ENCODE measurements at places on chromosomes 1 and 21.

DNA sequence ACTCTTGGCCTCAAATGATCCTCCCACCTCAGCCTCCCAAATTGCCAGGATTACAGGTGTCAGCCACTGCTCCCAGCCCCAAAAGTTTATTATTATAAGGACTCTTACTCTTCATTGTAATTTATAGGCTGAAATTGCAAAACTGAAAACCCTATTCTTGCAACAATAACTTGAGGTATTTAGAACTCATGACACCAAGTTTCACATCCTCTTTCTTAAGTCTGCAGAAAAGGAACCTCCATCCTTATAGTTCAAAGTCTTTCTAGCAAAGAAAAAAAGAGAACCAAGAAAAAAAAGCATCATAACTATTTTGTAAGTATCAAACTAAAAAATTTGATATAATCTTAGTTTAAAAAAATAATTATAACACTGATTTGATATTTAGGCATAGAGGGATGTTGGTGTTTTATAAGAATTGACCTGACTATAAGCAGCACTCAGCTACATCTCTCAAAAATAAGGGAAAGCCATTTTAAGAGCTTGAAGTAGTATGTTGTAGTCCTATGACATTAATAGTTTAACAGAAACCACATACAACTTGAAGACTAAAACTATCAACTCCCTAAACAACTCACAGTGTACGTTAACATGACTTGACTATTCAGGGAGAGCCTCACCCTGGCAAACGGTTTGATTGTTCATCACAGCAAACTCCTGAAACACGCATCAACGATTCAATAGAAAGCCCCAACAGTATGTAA lies 122.4 kb downstream of the AKT3 start:
- no peak for DNase-seq

- no peak for DNase-seq
These were observed 60.1 kb downstream of the ELK4 start for GRCh38 chr1:205571747-205572146.

DNA sequence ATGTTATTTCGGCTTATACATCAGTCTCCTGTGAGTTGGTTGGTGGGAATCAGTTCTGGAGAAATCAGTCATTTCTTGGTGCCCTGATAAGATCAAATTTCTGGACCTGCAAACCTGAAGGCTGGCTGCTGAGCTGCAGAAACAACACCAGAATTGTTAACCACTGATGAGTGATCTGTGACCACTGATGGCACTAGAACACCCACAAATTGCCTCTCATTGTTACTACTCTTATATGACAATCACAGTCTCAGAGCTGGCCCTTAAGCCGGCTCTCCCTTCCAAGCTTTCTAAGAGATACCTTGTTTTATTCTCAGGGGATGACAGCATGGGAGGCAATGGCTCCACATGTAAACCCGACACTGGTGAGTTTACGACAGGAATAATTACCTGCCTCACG lies 1.9 kb downstream of the C1orf162 start:
- no peak for DNase-seq

DNA sequence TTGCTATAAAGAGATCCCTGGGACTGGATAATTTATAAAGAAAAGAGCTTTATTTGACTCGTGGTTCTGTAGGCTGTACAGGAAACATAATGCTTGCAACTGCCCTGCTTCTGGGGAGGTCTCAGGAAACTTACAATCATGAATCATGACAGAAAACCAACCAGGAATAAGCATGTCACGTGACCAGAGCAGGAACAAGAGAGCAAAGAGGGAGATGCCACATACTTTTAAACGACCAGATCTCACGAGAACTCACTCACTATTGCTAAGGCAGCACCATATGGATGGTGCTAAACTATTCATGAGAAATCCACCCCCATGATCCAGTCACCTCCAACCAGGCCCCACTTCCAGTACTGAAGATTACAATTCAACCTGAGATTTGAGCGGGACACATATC lies 49.8 kb upstream of the RCC1 start:
- no peak for DNase-seq

DNA sequence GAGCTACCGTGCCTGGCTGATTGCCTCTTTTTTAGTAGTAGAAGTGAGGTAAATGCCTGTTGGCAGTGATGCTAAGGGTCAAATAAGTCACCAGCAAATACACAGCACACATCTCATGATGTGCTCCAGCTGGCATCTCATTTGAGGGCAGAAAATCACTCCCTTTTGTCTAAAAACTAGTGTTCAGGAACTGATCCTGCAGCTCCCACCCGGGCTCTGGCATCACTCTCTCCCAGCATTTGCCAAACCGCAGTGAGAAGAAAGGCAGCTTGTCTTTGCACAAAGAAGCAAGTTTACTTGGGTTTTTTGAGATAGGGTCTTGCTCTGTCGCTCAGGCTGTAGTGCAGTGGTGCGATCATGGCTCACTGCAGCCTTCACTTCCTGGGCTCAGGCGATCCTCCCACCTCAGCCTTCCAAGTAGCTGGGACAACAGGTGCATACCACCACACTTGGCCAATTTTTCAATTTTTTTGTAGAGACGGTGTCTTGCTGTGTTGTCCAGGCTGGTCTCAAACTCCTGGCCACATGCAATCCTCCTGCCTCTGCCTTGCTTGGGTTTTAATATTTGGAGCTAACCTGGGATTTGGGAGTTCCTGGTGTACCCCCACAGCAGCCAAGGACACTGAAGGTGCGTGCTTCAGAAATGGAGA lies 4.1 kb downstream of the RBP7 start:
- DNase-seq, result no peak

- DNase-seq, result no peak
These were observed 22.6 kb downstream of the ST3GAL3 start for GRCh38 chr1:43729816-43730463.

DNA sequence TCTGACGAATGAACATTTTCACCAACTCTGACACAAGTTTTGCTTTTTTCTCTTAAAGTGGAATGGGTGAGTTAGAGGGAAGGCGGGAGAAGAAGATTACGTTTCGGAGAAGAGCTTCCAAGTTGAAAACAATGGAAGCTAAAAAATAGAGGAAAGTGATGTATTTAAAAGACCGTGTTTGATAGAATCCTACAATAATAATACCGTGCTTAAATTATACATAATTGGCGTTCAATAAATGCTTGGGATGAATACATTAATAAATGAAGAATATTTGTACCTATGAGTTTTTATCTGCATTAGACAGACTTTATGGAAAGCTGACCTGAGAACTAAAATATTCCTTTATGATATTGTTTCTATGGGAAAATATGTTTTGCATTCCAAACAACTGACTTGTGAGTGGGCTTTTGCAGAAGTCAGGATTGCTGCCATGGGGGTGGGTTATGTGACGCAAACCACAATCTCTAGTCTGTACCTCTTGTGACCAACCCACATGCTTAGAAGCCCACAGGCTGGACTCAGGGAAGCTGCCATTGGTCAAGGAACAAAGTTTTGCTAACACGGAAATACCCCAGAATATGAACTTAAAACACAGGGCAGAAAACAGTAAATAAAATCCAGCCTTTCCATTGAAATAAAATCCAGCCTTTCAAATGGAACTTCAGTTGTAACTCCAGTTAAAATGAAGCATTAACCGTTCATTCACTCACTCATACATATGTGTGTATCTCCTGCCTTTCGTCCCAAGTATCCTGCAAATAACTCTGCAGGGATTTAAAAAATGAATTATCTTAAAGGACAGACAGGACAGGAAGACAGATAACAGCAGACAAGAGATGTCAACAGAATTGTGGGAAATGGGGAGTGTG lies 21.3 kb upstream of the ATF3 start:
- no peak for DNase-seq

GRCh38 chr1:208278638-208279037 lies 34.5 kb upstream of the PLXNA2 start:
- DNase-seq, result no peak

GRCh38 chr1:32635508-32636277 lies 14.7 kb downstream of the ZBTB8OS start:
- DNase-seq, result no peak

GRCh38 chr21:42609811-42610210 lies 43.6 kb upstream of the PDE9A start:
- DNase-seq, result no peak

DNA sequence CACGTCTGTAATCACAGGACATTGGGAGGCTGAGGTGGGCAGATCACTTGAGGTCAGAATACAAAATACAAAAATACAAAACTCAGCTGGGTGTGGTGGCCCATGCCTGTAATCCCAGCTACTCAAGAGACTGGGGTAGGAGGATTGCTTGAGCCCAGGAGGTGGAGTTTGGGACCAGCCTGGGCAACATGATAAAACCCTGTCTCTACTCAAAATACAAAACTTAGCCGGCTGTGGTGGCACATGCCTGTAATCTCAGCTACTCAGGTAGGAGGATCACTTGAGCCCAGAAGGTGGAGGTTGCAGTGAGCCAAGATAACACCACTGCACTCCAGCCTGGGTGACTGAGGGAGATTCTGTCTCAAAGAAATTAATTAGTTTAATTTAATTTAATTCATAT lies 6.5 kb upstream of the ITLN1 start:
- no peak for DNase-seq

DNA sequence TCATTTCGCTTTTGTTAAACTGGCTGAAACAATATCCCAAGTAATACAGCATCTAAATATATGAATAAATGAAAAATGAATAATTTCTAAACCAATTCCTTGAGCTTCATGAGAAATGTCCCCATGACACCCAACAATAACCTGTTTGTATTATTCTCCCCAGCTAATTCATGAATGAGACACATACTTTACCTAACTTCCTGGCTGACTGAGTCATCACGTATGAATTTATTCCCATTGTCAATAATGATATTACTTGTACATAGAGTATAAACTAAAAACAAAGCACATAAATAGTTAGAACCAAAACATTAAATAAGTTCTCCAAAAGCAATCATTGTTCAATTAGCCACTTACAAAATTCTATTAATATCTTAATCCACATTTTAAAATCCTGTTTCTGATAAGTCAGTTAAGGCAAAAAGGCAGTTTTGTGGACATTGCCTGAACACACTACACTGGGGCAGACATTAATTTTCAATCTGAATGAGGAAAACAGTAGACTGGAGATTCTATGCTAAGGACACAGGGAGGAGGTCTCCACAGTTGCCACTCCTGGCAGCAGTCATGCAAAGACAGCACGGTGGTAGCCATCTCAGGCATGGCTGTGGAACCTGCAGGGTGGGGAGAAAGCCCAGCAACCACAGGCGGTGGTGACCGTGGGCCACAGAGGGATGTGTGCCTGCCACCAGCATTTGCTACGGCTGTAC lies 48.2 kb downstream of the SLC9C2 start:
- DNase-seq, result no peak

DNA sequence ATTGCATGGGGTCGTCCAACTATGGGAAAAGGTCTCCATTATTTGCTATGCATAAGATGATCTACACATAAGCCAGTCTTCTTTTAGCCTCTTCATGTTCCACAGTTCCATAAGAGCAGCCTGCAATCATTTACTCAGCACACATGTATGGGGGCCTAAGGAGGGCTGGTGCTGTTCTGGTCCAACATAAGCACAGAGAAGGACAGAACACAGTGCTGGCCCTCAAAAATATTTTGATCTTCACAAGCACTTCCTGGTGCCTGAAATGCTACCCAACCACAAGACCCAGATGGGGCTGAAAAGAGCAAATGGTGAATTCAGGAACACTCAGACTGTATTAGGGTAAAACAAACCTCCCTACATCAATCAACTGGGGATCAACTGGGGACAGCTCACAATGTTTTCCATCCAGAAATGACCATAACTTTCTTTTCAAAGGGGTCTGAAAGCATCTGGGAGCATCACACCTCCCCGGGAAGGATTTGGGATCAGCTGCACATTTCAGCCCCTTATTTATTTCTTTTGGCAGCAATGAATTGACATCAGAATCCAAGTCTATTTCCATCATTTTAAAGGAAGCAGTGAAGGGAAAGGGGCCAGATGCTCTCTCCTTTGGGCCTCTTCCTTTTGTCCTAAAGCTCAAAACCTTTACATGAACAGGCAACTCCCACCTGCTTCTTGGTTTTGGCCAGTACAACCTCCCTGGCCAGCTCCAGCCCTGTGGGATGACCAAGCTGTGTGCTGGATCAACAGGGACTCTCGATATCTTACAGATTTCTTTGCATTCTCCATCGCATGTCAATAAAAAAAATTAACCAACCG lies 45.7 kb downstream of the KCNN3 start:
- DNase-seq, result no peak

DNA sequence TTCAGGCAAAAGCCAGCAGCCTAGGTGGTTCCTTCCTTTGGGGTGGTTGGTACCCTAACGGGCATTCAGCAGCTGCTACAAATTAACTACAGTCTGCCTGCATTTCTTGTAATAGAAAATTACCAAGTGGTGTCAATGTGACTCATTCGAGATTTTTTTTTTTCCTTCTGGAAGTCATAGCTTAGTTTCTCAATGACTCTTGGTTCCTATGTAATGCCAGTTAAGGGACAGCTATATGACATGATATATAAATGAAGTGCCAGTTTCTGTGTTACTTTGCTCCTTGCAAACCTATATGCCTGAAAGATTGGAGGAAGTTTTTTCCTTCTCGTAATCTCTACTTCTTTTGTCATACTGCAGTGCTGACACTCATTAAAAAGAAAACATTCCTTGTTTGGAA lies 2.6 kb downstream of the MGST3 start:
- DNase-seq, result no peak

- DNase-seq, result no peak
These were observed 4.6 kb downstream of the IFFO2 start for GRCh38 chr1:18951818-18952391.

GRCh38 chr1:147762233-147763024 lies 2.0 kb upstream of the GJA5 start:
- no peak for DNase-seq

DNA sequence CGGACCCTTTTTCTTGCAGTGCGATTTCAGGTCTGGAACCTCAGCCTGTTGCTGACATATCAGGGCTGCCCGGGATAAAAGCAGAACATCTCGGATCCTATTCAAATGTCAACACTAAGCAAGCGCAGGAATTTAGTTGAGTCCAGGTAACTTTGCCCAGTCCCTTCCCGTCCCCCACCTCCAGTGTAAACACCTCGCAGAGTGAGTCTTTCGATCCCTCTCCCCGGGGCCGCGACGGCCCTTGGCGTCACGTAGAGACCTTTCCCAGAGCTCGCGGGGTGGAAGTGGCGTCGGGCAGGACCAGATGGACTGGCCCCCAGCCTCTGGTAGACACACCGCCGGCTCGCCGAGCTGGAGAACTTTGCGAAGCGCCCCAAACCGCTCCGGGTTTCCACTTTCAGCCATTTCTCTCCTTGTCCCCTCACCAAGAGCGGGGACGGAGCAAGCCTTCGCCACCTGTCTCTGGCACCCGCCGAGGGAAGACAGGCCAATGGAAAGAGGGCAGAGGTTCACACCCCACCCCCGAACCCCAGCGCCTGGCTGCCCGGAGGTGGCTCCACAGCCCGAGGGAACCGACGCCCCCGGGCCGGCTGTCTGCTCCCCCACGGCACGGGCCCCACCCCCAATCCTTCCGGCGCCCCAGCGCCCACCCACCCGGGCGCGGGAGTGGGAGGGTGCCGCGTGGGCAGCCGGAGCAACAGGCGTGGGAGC lies 570 bp downstream of the KCND3 start:
- peak; percentile 57 for DNase-seq

DNA sequence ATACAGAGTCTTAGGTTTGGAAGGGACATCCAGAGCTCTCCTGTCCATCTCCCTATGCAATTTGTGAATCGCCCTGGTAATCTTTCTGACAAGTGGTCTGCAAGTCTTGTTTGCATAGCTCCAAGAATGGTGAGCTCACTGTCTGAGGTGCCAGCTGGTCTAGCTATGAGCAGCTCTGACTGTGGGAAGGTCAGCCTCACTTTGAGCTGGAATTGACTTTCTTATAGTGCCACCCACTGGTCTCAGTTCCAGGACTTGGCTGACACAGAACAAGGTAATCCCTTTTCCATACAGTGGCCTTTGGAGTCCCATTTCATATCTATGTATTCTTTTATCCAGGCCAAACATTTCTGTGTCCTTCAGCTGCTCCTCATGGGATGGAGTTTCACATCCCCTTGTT lies 95.6 kb upstream of the C8B start:
- DNase-seq, result no peak

GRCh38 chr1:68431076-68431475 lies 18.7 kb downstream of the RPE65 start:
- no peak for DNase-seq

All from WTC11 (cell line).